WTC11 (cell line): ENCODE measurements at places on chromosomes 11 and 22. TPM values are rescaled to one million over a fixed set of nuclear protein-coding genes. Genes with fewer than 3 reads are reported as not detected.

DNA sequence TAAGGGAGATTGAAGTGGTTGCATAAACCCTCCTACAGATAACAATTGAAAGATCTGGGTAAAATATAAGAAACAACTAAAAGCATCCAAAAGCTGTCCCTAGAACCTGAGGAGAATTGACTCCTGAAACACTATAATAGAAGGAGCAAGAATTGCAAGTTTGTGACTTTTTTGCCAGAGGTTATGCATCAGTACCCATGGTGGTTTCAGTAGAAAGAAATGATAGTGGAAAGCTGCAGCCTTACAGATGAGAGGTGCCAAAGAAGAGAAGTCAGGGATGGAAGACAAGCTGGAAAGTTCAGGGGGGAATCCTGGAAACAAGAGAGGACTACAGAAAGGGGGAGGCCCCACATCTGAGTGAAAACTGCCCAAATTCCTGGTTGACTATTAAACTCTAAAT lies 80.7 kb downstream of the PACS1 start:
- DNase-seq, result no peak

- DNase-seq, result no peak
Observed at GRCh38 chr11:101975734-101976133, 59.4 kb upstream of the ANGPTL5 start.

GRCh38 chr11:66286699-66287098 lies 2.2 kb downstream of the YIF1A start:
- no peak for DNase-seq

Gene NCR3LG1
- 2.0 to 2.7 TPM (median 2.5 TPM) in 3 replicates for total RNA-seq

GRCh38 chr11:60265373-60266214 lies 14.9 kb upstream of the MS4A4A start:
- DNase-seq, result no peak

GRCh38 chr11:59778122-59778521 lies 22.9 kb downstream of the STX3 start:
- no peak for DNase-seq
